ENCODE measurements at places on chromosomes 13 and 19. TPM values are rescaled to one million over a fixed set of nuclear protein-coding genes. Genes with fewer than 3 reads are reported as not detected.
A peak's percentile ranks its signal among the peaks of the same experiment; 100 is the strongest.

Gene WBP4
- total RNA-seq, result 5.3 TPM

Gene SHANK1
- total RNA-seq, result 0.65 TPM

DNA sequence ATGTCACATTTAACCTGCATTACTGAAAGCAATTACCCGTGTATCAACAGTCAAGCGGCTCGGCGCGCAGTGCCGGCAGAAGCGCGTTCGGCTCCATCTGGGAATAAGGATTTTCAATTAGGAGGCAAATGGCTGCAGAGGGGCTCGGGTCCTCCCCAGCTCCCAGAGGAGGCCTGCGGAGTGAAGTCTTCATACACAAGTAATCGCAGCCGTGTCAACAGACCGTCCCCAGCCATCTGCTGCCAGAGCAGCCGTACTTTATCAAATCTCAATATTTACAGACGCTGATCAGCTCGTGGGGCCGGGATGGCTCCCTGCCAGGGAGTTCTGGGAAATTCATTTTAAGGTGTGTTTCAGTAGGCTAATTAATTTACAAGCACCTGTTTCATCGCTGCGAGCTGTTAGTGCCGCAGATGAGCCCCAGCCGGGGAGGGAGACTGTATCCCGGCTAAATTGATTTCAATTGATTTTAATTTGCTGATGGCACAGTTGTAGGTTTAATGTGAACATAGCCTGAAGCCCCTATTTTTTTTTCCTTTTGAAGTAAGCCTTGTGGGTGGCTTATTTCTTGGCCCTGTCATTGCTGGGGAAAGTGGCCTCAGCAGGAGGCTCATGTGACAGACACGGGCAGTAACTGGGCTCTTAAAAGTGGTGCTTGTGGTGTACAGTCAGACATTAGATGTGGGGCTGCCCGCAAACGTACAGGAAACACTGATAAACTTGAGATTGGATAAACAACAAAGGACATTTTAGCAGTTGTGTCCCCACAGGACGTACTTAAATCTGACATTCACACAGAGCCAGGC is 252.7 kb downstream of the TEX29 start:
- H3K4me1 ChIP-seq, result no peaks in the 10 kb centered on the region
- peaks cover 4% of the 10 kb centered on the region for H3K36me3 ChIP-seq
- H3K4me3 ChIP-seq, result no peak overlapping the region
- no peaks in the 10 kb centered on the region for H3K27me3 ChIP-seq

DNA sequence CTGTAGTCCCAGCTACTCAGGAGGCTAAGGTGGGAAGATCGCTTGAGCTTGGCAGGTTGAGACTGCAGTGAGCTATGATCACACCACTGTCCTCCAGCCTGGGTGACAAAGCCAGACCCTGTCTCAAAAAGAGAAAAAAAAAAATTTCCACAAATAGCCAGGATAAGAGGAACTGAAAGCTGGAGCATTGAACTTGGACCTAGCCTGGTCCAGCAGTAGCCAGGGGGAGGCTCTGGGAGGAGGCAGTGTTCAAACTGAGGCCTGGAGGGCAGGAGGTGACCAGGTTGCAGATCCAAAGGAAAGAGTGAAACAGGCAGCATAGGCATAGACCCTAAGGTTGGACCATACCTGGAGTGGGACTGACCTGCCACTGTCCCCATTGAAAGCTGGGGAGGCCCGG is 26.9 kb upstream of the PIK3R2 start:
- H3K4me1 ChIP-seq, result no peaks in the 10 kb centered on the region
- no peak for DNase-seq
- H3K27me3 ChIP-seq, result no peaks in the 10 kb centered on the region
- H3K36me3 ChIP-seq, result peaks cover 13% of the 10 kb centered on the region

DNA sequence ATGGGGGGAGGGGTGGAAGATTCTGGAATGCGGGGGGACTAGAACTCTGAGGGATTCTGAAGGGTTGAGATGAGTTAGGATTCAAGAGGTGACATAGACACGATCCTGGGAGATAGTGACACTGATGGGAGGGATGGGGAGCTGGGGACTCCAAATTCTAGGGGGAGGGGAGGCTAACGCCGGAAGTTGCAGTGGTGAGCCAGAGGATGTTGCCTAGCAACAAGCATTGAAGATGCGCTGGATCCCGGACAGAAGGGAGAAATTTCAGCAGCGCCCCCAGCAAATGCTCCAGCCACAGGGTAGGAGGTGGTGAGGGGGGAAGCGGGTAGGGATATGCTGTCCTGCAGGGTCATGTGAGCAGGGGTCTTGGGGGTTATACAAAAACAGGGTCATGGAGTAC is 6.9 kb upstream of the LTBP4 start:
- no peak overlapping the region for H3K27ac ChIP-seq
- no peak overlapping the region for H3K4me3 ChIP-seq

DNA sequence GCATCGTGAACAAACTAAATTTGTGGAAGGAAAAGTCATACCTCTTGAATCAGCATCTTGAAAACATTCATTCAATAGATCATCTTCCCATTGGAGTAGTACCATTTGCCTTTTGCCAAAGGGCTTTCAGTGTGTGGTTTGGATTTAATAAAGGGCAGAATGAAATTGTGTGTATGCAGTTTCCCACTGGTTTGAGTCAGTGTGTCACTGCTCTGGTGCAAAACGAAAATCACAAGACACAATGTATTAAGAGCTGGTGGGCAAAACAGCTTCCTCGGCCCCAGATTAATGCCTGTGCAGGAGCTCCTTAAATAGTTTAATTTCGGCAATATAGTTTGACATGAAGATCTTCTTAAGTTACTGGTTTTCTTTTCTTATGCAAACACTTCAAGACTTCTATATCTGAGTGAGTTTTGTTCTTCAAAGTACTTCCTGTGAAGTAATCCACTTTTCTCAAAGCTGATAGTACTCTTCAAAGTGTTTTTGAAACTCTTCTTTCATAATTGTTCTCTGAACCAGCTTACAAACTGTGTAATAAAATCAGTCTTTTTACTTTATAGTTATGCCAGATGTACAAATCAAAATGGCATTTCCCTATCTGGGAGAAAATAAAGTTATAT is 32.1 kb downstream of the RASL11A start:
- H3K27ac ChIP-seq, result no peak overlapping the region
- peaks cover 29% of the 10 kb centered on the region for H3K27me3 ChIP-seq
- H3K4me1 ChIP-seq, result no peaks in the 10 kb centered on the region
- H3K4me3 ChIP-seq, result no peak overlapping the region

DNA sequence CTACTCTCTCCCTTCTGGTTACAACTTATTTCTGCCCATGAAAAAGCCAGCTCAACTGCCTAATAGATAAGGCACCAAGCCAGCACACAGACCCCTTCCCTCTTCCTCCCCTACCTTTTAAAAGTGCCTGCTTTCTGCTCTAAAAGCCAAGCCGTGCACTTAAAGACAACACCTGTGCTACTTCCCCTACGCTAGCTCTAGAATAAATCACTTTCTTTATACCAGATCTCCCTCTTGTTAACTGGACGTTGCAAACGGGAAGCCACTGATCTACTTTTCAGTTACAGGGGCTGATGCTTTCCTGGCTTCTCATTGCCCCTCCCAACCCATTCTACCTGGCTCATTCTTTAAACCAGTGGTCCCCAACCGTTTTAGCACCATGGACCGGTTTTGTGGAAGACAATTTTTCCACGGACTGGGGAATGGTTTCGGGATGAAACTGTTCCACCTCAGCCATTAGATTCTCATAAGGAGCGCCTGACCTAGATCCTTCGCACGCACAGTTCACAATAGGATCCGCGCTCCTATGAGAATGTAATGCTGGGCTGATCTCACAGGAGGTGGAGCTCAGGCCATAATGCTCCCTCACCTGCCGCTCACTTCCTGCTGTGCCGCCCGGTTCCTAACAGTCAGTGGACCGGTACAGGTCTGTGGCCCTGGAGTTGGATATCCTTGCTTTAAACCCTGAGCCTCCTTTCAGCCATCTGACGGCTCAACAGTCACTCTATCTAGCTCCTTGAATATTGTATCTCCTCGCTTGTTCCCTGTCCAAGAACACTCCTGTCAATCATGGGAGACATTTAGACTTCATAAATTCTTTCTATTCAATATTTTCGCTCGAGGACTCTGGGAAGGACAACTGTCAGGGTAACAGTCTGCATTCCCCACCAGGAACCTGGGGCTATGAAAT is 841 bp upstream of the ZNF223 start:
- H3K27ac ChIP-seq, result peak overlapping the region; percentile 93
- peaks cover 18% of the 10 kb centered on the region for H3K4me1 ChIP-seq
- no peak for DNase-seq
- peaks cover 18% of the 10 kb centered on the region for H3K27me3 ChIP-seq

GRCh38 chr19:29988351-29988750 is 46.3 kb downstream of the URI1 start:
- DNase-seq, result no peak
- no peaks in the 10 kb centered on the region for H3K27me3 ChIP-seq
